SIG-M5 (cell line): ENCODE measurements at places on chromosomes 3 and 15.

- DNase-seq: no peak
Observed at GRCh38 chr3:80697291-80697690, 929.5 kb upstream of the ROBO1 start.

GRCh38 chr3:128310286-128311058, 156.2 kb downstream of the DNAJB8 start:
- no peak for DNase-seq

DNA sequence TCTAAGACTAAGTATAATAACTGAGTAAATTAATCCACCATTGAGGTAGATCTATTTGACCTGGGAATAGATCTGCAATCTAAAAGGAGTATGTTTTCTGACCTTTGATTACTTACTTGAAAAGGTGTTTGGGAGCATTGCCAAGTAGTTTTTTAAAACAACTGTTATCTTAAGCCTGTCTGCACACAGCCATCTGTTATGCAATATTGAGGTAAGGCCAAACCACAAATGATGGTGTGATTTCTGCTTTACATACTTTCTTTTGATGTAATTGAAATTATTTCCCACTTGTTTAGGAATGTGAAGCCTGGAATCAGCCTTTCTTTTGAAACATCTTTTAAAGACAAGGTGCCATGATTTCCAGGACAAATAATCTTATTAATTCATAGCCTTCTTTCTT, 274.0 kb downstream of the BBX start:
- DNase-seq: no peak

GRCh38 chr3:58784425-58784824, 117.9 kb upstream of the FAM3D start:
- no peak for DNase-seq

GRCh38 chr3:42700366-42701288, 2.0 kb downstream of the HHATL start:
- DNase-seq: no peak

DNA sequence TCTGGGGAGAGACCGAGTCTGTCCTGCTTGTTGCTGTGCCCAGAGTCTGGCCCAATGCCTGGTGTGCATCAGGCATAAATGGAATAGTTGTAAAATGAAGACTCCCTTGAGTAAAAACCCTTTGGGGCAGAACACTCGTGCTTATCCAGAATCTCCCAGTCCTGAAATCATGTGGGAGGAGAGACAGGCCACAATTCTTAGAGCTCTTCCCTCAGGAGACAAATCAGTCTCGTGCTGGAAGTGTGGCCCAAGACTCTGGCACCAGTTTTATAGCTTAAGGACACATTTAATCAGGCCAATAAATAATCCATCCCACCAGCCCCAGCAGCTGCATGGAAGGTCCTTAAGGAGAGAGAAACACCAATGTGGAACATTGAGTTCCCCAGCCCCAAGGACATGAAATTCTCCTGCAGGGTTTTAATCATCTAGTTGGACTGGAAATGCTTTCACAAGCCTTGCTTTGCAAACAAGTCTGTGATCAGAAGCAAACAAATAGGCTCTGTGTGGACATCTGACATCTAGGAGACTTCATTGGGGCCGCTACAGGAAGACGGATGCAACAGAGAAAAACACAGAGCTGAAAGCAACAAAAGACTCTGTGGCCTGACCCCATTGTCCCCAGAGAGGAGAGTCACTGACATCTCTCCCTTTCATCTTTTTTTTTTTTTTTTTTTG, 70.4 kb downstream of the LSM3 start:
- DNase-seq: no peak

DNA sequence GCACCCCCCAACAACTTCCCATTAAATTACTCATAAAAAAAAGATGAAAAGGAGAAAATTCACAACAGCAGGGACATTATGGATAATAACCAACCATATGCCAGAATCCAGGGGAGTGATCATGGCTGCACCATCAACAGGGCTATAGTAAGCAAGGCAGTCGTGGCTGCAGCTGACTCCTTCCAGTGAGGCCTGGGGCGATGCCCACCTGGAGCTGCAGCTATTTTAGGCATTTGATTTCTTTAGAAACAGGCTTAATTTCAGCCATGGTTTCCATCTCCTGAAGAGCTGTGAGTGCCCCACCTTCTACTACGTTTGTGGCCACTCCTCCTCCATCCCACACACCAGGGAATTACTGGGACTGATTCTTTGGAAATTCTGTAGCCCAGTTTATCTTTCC, 84.0 kb downstream of the MINAR1 start:
- DNase-seq: no peak

DNA sequence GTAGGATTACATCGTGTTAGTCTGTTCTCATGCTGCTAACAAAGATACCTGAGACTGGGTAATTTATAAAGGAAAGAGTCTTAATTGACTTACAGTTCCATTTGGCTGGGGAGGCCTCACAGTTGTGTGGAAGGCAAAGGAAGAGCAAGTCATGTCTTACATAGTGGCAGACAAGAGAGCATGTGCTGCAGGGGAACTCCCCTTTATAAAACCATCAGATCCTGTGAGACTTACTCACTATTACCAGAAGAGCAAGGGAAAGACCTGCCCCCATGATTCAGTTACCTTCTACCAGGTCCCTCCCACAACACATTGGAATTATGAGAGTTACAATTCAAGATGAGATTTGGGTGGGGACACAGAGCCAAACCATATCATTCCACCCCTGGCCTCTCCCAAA, 3.4 kb downstream of the SLC25A26 start:
- no peak for DNase-seq

DNA sequence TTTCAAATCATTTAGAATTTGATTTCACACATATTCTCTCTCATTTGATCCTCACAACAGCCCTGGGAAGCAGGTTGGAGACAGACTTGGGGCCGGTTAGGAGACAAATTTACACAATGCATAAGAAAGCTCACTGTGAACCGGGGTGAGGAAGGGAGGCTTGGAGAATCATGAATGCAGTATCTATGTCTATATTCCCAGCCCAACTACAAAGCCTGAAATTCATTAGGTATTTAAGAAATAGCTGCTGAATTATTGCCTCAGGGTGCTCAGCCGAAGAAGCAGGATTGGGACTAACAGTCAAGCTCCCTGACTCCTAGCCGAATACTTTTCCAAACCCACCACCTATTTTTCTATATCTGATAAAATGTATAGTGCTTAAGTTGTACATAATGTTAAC, 8.4 kb upstream of the GOLGA6C start:
- no peak for DNase-seq

GRCh38 chr3:159806412-159806811, 182.2 kb upstream of the IL12A start:
- no peak for DNase-seq

GRCh38 chr15:58463815-58464650, 32.2 kb downstream of the LIPC start:
- DNase-seq: no peak

DNA sequence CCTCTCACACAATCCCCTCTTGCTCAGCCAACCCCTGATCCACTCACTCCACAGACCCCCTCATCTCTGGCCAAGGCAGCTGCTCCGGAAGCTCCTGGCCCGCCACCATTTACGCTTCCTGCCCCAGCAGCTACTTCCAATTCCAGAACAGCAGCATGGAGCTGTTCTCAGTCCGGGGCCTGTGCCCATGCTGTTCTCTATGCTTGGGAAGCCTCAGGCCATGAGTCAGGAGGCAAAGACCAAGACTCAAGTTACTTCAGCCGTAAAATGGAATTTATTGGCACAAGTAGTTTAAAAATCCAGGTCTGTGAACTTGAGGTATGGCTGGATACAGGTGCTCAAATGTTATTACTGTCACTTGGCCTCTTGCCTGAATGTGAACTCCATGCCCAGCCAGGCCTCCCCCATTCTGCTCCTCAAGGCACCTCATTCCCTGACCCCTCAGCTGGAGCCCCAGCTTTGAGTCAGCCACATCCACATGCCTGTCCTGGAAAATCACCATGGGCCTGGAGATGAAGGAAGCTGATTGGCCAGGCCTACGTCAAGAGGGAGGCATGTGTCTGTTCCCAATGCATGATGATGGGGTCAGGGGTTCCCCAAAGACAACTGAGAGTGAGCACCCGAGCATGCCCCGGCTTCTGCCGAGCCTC, 31.4 kb upstream of the CACNA2D2 start:
- no peak for DNase-seq

DNA sequence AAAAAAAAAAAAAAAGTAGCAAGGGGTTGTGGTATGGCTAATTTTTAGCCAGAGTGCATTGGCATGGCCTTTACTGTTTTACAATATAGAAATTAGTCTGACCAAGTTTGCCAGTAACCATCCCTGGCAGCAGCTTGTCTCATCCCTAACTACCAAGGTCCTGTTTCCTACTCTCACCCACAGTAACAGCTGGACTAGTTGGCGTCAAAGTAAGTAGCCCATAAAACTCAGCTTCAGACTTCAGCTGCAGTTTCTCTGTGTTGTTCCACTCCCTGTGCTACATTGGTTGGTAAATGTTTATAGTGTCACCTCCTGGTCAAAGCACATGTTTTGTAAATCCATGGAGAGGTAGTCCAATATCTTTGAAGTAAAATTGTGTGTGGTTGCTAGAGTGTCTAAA, 691.3 kb downstream of the ZPLD1 start:
- DNase-seq: no peak

GRCh38 chr3:189355481-189356201, 183.9 kb downstream of the TPRG1 start:
- DNase-seq: no peak

DNA sequence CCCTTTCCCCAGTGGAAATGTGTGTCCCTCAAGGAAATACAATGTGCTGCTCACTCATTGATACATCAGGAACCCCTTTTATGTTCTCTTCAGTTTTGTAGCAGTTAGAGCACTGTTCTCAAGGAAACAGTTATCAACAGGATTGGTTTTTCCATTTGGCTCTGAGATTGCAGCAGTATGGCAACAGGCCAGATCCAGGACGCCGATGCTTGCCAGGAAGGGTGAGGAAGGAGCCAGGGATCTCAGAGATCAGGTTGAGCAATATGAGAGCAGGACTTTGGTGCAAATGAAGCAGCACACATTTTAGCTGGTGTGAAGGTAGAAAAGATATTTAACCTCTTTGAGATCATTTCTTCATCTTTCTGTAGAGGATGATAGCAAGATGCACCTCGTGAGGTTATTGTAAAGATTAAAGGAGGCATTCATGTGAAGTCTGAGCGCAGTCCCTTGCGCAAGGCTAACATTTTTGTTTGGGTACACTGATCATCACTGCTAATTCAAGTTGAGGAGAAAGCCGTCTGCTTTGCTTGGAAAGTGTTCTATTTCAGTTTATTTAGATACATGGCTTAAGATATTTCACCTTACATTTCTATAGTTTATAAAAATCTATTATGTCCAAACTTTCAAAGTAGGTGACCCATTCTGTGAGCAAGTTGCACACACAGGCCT, 68.5 kb downstream of the KCNH8 start:
- DNase-seq: no peak

DNA sequence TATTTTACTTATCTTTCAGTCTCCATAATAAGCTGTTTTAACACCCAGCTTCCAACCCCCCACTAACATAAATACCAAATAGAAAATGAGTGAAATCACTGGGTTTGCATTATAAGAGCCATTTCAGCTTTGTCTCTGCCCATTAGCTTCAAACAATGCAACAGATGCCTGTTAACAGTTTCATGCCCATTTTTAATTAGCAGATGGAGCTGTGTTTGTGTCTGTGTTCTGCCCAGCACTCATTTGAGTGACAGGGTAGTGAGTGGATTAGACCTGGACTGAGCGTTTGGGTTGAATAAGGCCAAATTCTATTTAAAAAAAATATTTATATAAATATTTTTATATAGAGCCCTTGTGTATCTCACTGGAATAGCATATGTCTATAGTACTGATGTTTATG, 7.4 kb downstream of the RAB8B start:
- no peak for DNase-seq

GRCh38 chr3:122689587-122689986, 8.9 kb downstream of the PARP14 start:
- DNase-seq: no peak

DNA sequence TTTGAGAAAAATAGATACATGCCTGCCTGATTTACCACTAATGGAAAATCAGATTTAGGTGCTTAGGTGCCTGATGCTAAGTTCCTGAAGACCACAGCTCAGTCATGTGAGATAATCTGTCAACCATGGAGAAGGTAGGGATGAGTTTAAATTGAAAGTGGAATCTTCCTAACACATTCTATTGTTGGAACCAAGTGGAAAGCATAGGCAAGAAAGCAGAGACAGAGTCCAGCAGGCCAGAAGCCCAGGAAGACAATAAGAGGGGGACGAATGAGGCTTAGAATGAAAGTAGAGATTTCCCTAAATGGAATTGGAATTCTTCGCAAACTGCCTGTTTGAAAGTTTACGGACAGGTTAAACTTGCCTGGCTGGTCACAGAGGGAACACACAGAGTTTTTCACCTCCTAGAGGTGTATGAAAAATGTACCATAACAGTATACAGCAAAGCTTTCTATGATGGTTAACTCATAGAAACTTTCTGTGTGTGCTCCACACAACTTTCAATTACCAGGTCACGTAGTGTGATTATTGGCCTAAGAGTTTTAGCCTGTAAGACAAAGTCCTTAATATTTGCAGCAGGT, 453.8 kb upstream of the KCNMB2 start:
- DNase-seq: no peak

- no peak for DNase-seq
Observed at GRCh38 chr3:78979028-78979427, 788.8 kb downstream of the ROBO1 start.

- DNase-seq: no peak
Observed at GRCh38 chr3:128567141-128567540, 74.1 kb upstream of the GATA2 start.

DNA sequence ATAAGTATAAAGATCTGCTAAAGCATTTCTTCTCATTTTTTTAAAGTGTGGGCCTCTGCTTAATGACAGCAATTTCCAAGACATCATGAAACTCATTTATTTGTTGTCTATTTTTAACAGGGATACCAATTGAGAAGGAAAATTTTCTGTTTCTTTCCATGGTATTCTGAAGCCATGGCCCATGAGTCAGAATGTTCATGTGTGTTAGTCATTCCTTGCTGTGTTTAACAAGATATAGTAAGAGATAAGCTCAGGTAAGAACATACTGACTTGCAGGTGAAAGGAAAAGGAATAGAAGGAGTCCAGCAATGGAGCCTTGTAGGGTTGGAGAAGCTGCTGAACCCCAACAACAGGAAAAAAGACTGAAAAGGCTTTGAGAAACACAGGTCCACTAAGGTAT, 17.0 kb upstream of the ARID3B start:
- no peak for DNase-seq

DNA sequence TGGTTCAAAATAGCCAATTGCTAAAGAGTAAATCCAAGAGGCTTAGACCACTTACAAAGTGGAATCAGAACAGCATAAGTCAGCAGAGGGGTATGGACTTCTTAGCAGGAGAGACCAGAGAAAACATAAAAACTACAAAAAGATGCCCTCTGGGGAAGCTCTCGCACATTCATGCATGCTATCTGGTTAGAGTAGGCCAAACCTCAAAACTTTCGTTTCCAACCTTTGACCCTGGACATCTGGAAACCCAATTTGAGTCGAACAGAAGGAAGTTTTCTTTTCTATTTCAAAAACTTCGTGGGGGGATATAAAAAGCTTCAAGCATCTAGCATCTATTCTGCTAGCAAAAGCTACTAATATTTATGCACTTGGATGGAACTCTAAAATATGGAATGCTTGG, 523.9 kb upstream of the AGTR1 start:
- DNase-seq: no peak
